SHP77 (cell line): ENCODE measurements at places on chromosomes 5 and 9.

GRCh38 chr9:2214707-2215106 is 199.6 kb downstream of the SMARCA2 start:
- DNase-seq, result no peak

DNA sequence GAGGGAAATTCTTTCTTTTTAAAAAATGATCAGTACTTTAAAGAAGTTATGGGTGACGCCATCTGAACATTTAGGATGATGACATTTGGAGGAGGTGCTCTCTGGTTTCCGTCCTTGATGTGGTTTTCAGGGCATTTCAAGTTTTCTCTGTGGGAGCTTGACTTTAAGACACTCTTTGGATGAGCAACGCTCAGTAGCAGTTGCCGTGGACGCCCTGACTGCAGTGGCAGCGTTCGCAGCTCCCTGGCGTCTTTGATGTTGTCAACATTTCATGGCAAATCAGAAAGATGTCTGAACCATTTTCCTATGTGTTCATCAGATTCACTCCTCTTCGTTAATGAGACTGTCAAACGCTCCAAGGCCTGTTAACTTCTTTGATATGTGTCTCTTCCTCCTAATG is 86.1 kb downstream of the ZNF354C start:
- DNase-seq, result no peak

- DNase-seq, result no peak
Measured at GRCh38 chr5:180647941-180648500, 1.4 kb downstream of the FLT4 start.

GRCh38 chr9:38289866-38290245 is 102.6 kb upstream of the ALDH1B1 start:
- no peak for DNase-seq

DNA sequence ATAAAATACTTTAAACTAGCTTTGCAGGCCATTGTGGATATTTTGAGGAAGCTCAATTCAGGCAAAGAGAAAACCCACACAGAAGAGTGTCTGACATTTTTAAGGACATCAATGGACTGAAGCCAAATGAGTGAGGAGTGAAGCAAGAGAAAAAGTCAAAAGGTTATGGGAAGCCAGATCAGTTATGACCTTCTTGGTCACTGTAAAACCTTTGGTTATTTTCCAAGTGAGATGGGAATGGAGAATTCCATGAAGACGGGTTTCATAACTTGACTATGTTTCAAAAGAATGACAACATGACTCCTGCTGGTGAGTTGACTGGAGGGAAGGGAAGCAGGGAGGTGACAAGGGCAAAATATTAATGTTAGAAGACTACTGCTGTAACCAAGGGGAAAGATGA is 585.2 kb downstream of the EFNA5 start:
- DNase-seq, result no peak

GRCh38 chr9:76868897-76869296 is 37.0 kb downstream of the PRUNE2 start:
- DNase-seq, result peak; percentile 24

GRCh38 chr5:148998174-148998797 is 64.6 kb downstream of the SH3TC2 start:
- DNase-seq, result peak; percentile 34

DNA sequence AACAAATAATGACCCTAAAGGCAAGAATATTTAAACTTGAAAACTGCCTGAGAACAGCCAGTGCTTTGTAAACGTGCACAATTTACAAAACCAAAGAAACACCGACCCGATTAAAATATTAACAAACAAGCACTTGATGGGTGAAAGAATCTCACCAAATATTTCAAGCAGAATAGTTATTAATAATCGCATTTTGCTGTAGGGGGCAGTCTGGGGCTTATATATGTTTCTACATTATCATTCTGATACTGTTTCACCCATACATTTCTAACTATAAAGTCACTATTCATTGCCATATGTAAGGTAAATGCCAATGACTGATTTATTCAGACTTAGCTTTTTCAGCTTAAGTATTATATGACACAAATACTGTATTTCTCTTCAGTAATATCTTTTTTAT is 37.7 kb downstream of the UBAP2 start:
- DNase-seq, result no peak

DNA sequence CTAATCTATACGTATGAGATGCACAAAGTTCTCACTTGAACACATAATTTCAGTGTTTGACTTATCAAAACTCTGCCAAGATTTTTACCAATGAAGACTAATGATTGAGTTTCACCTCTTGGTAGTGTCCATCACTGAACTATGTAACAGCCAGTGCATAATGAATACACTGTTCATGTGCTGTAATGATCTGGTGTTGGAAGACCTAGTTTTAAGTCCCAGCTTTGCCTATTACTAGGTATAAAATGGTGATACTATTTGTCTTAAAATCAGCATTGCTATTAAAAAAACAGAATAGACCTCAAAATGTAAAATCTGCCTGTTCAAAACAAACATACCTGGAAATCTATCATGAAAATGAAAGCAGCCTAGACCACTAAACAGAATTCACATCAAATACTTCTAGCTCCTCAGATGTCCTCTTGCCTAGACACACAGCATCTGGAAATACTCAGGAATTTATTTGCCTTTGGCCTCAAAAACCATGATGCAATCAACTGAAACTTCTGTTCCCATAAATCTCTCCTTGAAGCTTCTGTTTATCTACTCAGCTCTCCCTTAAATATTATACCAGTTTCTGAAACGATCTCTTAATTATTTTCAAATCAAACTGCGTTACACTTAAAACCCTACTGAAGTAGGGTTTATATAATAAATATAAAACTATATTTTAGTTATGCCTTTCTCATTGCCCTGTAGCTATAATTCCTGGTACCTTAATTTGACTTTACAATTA is 38.1 kb downstream of the MRPS27 start:
- DNase-seq, result peak; percentile 69

DNA sequence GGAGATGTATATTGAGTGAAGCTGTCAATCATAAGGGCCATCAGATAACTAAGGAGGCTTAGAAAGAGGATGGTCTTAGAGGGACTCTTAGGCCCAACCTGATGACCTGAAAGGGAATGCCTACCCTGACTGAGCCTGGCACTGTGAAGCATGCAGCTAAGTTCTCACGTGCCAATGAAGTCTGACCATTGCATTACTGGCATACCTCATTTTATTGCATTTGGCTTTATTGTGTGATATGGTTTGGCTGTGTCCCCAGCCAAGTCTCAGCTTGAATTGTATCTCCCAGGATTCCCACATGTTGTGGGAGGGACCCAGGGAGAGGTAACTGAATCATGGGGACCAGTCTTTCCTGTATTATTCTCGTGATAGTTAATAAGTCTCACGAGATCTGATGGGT is 421.6 kb upstream of the SGCD start:
- DNase-seq, result no peak

GRCh38 chr9:14343261-14344031 is 29.5 kb upstream of the NFIB start:
- no peak for DNase-seq

GRCh38 chr5:137310051-137310730 is 188.9 kb downstream of the SPOCK1 start:
- DNase-seq, result no peak

DNA sequence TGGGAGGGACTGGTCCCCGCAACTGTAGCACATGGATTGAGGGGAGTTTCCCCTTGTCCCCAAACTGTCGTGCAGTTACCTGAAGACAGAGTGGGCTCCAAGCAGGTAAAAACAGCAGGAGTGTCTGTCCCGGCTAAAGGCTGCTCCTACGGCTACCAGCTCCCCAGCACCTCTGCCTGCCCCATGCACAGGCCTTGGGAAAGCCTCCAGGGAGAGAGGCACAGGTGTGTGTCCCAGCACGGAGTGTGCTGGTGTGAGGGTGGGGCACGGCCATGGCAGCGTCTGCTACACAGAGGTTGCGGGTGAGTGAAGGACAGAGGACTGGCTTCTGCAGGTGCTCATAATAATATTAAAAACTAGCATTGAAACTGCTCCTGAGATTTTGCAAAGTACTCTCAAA is 30.4 kb downstream of the STC2 start:
- no peak for DNase-seq

- DNase-seq, result no peak
Measured at GRCh38 chr5:82104872-82105271, 133.0 kb downstream of the ATG10 start.

DNA sequence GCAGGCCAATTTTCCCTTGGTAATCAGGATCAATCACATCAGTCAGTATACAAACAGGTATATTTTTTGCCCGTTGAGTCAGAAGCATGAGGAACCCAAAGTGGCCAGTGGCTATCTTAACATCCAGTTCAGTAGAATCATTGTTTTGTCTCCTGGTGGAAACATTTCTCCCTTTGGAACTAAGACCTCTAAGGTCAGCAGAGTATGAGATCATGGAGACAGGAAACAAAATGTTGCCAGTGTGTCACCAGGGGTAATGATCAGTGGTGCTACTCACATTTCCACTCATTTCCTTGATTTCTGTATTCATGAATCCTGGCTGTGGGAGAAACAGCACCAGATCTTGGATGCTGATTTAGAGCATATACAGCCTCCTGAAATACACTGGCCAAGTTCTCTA is 553.0 kb downstream of the CSNK1G3 start:
- DNase-seq, result no peak

GRCh38 chr9:97293818-97294217 is 13.6 kb upstream of the CCDC180 start:
- no peak for DNase-seq

DNA sequence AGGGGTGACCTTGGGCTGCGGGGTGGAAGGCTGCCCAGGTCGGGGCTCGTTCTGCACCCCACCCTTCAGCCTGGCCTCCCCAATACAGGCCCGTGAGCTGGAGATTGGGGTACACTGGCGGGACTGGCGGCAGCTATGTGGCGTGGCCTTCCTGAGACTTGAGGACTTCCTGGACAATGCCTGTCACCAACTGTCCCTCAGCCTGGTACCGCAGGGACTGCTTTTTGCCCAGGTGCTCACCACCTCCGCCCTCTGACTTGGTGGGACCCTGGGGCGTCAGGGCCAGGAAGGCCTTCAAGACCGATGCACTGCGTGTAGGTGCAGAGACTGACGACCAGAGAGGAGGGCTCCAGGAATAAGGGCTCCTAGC is 10.5 kb downstream of the ZDHHC12 start:
- no peak for DNase-seq

GRCh38 chr5:129912601-129913255 is 8.5 kb downstream of the CHSY3 start:
- no peak for DNase-seq
